ENCODE measurements at places on chromosomes 7 and 10.

- no peak for DNase-seq
These were observed 235.5 kb downstream of the ZEB1 start for GRCh38 chr10:31554556-31554955.

DNA sequence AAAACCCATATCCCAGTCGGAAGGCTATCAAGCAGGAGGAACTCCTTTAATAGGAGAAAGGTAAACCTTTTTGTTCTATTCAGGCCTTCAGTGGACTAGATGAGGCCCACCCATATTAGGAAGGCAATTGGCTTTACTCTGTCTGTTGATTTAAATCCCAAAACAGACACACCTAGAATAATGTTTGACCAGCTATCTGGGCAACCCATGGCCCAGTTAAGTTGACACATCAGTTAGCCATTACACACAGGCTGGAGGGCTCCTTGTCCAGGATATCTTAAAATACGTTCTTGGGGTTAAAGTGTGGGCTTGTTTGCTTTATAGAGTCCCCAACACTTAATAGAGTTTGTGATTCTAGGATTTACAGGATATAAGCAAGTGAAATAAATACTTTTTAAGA lies 339.0 kb upstream of the PRKCQ start:
- DNase-seq: no peak

DNA sequence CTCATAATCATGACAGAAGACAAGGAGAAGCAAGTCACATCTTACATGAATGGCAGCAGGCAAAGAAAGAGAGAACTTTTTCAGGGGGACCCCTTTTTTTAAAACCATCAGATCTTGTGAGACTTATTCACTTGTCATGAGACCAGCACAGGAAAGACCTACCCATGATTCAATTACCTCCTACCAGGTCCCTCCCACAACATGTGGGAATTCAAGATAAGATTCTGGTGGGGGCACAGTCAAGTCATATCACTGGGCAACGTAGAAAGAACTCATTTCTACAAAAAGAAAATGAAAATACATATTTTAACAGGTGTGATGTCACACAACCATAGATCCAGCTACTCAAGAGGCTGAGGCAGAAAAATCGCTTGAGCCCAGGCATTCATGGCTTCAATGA lies 304.1 kb downstream of the IPMK start:
- no peak for DNase-seq

DNA sequence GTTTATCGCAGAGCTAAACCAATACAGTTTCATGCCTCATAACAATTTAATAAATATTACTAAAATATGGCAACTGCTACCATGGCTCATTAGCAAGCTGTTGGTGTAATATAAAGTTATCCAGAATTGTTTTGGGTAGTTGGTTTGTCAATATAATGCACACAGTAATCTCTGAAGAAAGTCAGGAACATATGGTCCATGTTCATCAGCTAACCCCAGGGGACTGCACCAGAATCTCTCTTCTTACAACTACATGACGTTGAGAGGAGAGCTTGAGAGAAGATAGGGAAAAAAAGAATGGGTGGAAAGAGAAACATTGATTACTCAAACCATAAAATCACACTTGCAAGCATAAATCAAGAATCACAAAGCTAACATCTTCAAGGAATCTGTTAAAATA lies 333.7 kb downstream of the NRG3 start:
- no peak for DNase-seq

DNA sequence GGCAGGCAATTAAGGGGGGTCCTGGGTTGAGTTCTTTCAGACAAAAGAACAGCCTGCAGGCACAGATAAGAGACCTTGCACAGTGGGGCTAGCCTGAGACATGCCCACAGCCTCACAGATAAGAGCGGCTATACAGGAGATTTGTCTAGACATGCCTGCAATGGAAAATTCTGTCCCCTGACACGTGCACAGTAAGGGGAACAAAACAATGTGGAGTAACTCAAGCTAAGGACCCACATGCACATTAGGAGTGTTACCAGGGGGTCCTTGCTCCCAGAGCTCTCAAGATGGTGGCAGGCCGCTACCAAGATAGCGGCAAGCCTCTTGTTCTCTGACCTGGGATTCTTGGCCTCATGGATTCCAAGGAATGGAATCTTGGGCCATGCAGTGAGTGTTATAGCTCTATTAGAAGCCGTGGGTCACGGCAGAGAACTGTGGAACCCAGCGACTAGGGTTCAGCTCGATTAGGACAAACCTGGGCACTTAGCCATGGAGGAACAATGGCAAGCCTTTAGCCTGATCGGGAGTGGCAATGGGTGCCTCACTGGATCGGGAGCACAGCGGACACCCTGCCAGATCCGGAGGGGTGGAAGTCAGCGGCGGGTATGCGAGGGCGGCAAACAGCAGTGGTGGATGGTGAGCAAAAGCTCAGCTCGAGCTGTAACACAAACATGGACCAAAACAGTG lies 196.9 kb downstream of the CCSER2 start:
- no peak for DNase-seq

GRCh38 chr10:62261666-62262065 lies 7.0 kb downstream of the RTKN2 start:
- DNase-seq: no peak

DNA sequence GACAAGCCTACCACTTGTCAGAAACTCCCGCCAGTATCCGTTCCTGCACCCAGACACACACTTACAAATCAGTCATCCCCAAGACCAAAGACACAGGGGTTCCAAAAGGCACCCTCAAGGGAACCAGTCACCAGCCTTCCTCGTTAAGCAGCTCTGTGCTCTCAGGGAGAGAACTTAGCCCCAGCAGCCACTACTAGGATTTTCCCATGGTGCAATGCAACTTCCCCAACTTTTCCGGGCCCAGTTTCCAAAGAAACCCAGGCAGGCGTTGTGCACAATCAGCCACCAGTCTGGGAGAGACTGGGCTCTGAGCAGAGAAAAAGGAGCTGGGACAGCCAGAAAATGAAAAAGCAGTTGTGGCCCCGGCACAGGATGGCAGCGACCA lies 1.2 kb downstream of the DLG5 start:
- no peak for DNase-seq

GRCh38 chr10:29798921-29799690 lies 164.3 kb upstream of the SVIL start:
- no peak for DNase-seq

DNA sequence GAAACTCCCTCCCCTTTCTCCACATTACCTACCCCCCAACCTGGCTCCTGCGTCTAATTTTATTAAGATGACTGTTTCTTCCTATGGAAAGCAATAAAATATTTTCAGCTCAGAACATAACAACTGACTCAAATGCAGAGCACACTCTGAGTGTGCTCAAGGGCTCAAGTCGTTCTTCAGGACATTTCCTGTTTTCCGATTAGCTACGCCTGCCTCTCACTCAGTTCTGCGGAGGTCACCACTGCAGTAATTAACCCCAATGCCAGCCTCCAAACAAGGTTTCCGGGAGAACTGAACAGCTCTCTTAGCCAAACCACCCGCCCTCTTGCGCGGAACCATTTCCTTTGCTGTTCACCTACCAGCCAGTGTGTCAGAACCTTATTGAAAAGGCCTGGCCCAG lies 19.3 kb downstream of the MYOF start:
- no peak for DNase-seq

DNA sequence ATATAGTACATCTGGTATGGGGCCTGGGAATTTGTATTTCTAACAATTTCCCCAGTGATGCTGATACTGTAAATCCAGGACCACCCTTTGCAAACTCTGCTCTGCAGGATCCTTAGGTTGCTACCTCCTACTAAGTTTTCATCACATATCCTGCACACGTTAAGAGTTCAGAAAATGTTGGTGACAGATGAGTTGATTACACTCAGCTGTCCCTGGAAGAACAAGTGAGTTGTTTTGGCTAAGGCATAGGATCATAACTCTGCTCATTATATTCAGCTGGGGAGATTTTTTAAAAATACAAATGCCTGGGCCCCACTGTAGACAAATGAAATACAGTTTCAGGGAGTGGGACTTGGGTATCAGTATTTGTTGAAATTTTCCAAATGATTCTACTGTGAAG lies 274.6 kb upstream of the HABP2 start:
- DNase-seq: no peak

DNA sequence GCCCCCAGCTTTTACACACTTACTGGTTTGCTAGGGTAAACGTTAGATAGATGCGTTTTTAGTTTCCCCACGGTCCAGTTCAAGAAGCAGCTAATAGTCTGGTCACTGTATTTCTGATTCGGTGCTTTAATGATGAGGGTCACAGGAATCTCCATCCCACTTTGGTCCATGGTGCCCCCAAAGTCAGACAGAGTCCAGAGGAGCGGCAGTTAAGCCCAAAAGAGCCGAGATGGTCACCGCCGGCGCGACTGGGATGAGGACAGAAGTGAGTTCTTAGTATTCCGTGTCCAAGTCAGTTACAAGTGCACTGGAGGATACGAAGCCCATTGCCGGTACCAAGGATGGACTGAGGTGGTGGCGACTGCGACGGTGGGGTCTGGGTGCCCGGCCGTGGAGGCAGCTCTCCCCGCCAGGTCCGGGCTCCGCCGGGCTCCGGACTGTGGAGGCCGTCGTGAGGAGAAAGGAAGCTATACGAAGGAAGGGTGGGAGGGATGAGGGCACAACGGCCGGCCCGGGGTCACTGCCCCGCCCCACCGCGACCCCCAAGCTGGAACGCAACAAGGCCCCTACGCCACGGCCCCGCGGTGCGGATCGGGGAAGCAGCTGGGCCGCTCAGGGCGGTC lies 663 bp downstream of the HERPUD2 start:
- DNase-seq: no peak

DNA sequence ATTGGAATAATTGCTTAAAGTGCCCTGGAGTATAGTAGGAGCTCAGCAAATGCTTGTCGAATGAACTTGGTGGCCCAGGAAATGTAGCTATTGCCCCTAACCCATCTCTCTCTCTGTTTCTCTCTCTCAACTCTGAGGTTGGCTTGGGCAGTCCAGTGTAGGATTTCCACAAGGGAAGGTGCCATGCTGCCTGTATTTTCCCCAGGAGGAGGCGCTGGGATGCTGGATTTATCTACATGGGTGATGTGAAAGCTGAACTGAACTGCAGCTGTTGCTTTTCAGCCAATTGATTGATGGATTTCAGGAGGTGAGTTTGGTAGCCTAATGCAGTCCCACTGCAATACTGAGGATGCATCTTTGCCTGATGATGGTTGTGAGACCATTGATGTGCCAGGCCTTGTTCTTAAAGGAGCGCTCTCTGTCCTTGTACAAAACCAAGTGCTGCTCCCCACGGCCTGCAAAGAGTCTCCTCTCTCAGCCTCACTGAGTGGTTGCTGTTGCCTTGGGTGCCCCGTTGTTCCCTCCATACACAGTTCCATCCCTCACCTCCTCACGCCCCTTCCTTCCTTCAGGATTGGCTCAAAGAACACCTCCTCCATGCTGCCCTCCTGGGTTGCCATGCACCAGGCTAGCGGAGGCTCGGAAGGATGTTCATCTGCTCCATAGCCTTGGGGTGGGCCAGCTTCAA lies 200.6 kb downstream of the GLRX3 start:
- no peak for DNase-seq

- DNase-seq: no peak
These were observed 93.4 kb downstream of the SNX13 start for GRCh38 chr7:17846935-17847334.

GRCh38 chr7:26321435-26321834 lies 29.8 kb downstream of the SNX10 start:
- no peak for DNase-seq

DNA sequence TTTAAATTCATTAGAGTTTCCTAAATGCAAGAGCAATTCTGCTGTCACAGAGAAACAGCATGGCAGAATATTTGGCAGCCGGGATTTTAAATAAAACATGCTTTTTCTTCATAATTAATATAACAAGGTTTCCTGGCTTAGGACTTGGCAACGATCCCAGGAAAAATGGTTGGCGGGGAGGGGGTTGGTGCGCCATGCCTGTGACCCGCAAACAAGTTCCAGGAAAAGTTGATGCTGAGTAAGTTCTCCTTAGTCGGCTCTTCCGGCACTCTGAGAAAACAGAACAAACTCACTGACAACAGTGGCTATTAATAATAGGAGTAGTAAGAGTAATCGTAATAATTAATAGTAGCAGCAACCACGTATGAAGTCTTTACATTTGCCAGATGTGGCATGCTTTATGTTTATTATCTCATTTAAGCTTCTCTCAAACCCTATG lies 4.6 kb downstream of the HABP2 start:
- DNase-seq: no peak

DNA sequence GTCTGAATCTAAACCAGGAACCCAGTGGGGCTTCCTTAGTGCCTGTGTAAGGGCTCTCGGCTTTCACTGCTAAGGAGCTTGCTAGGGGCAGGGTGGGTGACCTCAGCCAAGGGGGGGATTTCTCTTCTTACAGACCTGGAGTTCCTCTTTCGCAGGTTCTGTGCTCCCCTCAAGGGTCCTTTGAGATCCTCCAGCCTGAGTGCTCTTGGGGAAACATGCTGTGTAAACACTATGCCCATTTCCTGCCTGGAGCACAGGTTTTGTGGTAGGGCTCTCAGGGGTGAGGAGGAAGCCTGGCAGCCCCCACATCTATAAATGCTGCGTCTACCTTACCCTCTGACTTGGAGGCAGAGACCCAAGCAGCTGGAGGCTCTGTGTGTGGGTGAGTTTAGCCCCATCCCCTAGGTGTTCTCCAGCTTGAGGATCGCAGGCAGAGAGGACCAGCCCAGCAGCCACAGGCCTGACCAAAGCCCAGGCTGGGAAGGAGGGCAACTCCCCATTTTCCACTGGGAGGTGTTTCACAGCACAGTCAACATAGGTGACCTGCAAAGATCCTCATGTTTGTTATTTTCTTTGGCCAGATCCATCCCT lies at the start of gene SFTPA1:
TSS of gene SFTPA1 (plus strand) at position 339 of the 591 bp plus-strand sequence. CDS start 887 bp downstream, outside the sequence.
- DNase-seq: no peak

GRCh38 chr10:62302760-62303159 lies 34.1 kb upstream of the RTKN2 start:
- no peak for DNase-seq

GRCh38 chr7:155402941-155403340 lies 55.0 kb upstream of the EN2 start:
- no peak for DNase-seq

DNA sequence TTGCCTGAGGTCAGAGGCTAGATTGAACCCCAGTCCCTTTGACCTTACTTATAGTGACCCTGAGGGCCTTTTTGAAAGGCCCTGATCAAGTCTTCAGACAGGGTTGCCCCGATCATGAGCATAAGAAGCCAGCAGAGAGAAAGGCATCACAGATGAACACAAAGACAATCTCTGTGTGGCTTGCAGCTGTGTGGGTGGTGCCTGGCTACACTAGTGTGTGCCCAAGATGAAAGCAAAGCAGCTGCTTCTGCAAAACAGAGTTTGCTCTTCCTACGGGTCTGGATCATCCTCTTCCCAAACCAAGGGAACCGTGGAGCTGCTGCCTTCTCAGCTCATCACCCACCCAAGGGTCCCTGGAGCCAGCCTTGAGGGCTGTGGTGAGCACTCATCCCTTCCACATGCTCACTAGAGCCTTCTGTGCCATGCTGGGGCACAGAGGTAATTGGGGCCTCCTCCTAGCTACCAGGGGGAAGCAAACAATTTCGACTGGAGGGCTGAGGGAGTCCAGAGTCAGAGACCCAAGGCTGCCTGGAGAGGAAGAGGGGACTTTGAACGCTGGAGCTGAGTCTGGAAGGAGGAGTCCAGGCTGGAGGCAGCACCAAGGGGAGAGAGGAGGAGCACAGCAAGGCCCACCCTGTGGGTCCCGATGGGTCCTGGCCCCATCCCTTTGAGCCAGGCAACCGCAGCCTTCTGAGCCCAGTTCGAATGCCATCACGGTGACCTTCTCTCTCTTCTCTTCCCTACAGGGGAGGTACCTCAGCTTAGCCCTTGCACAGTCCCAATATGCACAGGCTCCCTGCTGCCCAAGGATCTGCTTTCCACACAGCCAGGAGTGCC lies 42.3 kb downstream of the ANTXRL start:
- DNase-seq: no peak

- no peak for DNase-seq
These were observed 1033.8 kb upstream of the AUTS2 start for GRCh38 chr7:68564306-68565135.

GRCh38 chr10:78033387-78033636 lies 351 bp upstream of the RPS24 start:
- no peak for DNase-seq
